ENCODE measurements at places on chromosomes 12 and 14.

DNA sequence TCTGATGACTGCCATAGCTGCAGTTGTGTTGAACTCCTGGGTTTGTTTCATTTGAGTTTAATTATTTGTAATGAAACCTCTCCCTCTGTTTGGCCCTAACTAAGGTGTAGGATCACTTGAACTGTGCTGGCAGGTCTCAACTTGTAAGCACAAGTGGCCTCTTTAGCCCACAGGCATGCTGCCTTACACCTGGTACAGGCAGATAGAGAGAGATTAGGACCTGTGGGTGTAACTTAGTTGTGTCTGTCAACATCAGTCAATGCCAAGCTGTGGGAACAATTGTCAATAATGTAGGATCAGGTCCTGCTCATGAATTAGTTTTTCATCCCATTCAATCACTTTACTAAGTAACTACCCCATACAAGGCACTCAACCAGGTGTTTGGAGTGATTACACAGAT is 263.0 kb upstream of the G2E3 start:
- DNase-seq: no peak

GRCh38 chr14:81219759-81220579 is 790 bp downstream of the GTF2A1 start:
- peak; percentile 43 for DNase-seq

GRCh38 chr12:46680506-46680905 is 145.3 kb downstream of the SLC38A4 start:
- DNase-seq: no peak

DNA sequence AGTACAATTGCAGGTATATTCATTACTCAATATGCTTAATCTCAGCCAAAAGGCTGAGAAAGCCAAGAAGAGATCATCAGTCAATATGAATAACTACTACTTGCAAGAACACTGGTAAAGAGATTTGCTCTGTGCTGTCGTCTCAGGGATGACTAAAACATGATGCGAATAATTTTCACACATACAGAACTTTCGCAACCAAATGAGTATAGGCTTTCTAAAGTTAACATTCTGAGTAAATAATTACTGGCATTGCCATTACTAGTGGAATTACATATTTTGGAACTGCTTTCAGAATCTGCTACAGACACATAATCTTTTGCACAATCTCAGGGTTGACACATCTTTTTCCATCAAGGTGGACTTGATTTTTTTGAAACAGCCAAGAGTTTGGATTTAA is 24.7 kb downstream of the NCKAP1L start:
- DNase-seq: no peak

DNA sequence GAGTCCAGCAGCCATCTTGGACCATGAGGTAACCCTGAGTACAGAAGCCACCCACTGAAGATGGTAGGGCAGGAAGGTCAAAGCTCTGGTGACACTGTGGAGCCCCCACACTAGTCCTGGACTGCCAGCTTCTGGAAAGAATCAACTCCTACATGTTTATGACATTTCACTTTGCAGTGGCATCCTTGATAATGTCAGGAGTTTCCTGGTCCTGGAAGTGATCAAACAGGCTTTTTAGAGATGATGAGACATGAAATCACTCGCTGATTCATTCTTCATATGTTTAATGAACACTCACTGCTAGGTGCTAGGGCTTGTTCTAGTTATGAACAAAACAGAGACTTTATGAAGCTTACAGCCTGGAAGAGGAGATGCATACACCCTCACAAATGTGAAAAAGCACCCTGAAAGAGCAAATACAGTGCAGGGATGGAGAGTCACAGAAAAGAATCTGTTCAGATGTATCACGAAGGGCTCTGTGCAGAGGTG is 15.8 kb upstream of the HNF1A start:
- peak; percentile 89 for DNase-seq

- no peak for DNase-seq
Observed at GRCh38 chr14:38339696-38340095, 83.8 kb upstream of the CLEC14A start.

DNA sequence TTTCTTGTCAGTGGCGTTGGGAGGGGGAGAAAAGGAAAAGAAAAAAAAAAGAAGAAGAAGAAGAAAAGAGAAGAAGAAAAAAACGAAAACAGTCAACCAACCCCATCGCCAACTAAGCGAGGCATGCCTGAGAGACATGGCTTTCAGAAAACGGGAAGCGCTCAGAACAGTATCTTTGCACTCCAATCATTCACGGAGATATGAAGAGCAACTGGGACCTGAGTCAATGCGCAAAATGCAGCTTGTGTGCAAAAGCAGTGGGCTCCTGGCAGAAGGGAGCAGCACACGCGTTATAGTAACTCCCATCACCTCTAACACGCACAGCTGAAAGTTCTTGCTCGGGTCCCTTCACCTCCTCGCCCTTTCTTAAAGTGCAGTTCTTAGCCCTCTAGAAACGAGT is 1.9 kb downstream of the ASCL1 start:
- no peak for DNase-seq

- no peak for DNase-seq
Observed at GRCh38 chr14:25134184-25134583, 84.2 kb upstream of the STXBP6 start.

- DNase-seq: peak; percentile 54
Observed at GRCh38 chr14:32559048-32559447, 229.9 kb downstream of the AKAP6 start.
